Ascending aorta (tissue), 2 donors: ENCODE measurements at places on chromosomes 12 and 14. TPM values are rescaled to one million over a fixed set of nuclear protein-coding genes. Genes with fewer than 3 reads are reported as not detected.

APOLD1 gene
- 189 TPM for total RNA-seq

IL22 gene
- total RNA-seq, result not detected

PRPH gene
- total RNA-seq, result not detected

SYNDIG1L gene
- not detected for total RNA-seq

ZNF641 gene
- total RNA-seq, result 10.9 TPM

DACT1 gene
- 46.0 TPM for total RNA-seq

KRT86 gene
- total RNA-seq, result 0.96 TPM

TEX52 gene
- not detected for total RNA-seq

PLEK2 gene
- total RNA-seq, result 0.53 TPM

NXPH4 gene
- total RNA-seq, result not detected

GPRC5A gene
- total RNA-seq, result 23.8 TPM
